ENCODE measurements at places on chromosomes 7 and 10.
A peak's percentile ranks its signal among the peaks of the same experiment; 100 is the strongest.

- DNase-seq, result no peak
Measured at GRCh38 chr10:48496831-48497779, 107.8 kb downstream of the ARHGAP22 start.

GRCh38 chr7:107185716-107186115, 16.9 kb downstream of the HBP1 start:
- no peak for DNase-seq

GRCh38 chr7:90599892-90600555, 3.9 kb downstream of the CDK14 start:
- no peak for DNase-seq

GRCh38 chr7:157559596-157560257, 222.9 kb downstream of the DNAJB6 start:
- no peak for DNase-seq

DNA sequence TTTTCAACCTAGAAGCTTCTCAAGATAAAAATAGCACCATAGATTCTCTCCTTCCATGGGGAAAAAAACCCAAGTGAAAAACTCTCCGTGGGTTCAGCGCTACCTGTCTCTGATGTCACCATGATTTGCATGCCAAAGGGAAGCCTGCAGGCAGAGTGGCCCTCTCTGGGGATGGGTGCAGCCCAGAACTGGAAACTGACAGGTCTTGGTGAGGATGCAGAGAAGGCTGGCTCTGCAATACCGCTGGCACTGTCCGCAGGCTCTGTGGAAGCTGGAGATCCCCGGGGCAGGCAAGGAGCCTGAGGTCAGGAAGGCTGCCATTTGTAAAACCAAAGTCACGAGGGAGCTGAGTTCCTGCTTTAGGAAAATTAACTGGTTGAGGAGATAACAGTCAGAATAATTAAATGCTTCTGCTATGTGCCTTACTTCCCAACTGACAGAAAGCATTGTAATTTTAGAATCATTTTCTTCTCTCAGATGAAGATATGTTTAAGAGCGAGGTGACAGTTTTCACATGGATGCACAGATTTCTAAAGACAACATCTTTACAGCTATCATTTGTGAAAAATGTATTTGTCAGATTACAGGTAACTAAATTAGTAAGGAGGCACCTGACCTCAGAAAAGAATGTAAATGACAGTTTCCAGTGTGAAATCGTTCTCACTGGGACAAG, 731.5 kb upstream of the FZD8 start:
- no peak for DNase-seq

DNA sequence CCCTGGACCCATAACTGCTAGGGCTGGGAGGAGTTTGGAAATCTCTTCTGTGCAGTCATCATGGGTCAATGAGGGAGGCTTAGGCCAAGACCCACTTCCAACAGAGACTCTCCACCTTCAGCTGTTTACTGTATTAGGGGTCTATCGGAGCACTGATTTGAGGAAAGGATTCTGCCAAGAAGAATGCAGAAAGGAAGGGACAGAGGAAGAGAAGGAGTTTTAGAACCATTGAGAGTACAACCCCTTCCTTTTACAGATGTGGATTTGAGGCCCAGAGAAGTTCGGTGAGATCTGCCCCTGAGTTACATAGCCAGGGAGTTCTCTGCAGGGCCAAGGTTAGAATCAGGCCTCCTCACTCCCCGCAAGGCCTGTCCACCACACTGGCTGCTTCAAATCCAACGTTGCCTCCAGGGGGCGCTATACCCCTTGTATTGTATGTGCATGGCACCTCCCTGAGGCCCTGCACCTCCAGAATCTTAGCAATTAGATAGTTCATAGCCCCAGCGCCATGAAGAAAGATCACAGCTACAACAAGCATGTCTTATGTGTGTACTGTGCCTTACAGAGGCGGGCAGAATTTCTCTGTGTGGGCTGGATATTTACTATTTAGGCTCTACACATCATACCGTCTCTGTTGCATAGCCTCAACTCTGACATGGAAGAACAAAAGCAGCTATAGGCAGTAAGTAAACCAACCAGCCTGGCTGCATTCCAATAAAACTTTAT, 246.8 kb downstream of the SKIDA1 start:
- peak; percentile 46 for DNase-seq

GRCh38 chr7:23346316-23346715, 47.2 kb downstream of the MALSU1 start:
- DNase-seq, result no peak

DNA sequence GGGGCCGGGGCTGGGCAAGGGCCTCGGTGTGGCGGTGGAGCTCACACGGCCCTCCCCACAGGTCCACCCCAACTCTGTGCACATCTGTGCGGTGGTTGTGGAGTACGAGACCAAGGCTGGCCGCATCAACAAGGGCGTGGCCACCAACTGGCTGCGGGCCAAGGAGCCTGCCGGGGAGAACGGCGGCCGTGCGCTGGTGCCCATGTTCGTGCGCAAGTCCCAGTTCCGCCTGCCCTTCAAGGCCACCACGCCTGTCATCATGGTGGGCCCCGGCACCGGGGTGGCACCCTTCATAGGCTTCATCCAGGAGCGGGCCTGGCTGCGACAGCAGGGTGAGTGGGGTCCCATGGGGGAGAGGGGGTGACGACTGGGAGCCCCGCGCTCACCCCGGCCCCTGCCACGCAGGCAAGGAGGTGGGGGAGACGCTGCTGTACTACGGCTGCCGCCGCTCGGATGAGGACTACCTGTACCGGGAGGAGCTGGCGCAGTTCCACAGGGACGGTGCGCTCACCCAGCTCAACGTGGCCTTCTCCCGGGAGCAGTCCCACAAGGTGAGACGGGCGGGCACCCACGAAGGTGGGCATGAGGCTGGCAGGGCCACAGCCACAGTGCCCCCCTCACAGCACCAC, 8.8 kb downstream of the TMEM120A start:
- peak; percentile 23 for DNase-seq

DNA sequence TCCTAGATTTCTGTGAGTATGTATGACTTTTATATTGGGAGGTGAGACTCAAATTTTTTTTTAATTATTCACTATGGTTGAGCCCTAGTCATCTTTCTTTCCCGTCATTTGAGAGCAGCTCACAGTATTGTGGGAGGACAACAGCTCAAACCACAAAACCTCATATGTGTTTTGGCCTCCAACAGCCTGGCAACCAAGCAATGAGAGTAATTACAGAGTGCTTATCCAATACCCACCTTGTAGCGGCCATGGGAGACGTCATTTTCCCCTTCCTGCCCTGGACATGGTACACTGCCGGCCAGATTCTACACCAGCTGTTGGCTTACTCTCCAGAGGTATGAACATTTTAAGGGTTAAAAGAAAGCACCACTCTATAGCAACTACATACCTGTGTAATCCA, 49.1 kb downstream of the DOCK4 start:
- no peak for DNase-seq

DNA sequence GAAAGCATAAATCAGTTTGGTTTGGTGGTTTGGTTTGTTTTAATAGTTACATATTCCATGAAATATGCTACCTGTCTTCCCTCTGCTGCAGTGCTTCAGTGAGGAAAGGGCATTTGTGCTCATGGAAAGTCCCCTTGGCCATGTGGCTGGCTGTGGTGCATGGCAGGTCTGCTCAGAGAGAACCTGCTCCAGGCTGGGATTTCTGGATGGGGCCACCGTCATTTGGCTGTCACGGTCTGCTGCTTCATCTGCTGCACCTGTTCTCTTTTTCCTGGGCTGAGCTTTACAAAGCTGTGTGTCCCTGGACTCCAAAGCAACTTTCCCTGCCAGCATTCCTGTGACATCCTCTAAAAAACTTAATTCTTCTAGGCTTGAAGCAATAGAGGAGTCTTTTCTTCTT, 8.9 kb downstream of the CDK14 start:
- DNase-seq, result no peak

- DNase-seq, result no peak
Measured at GRCh38 chr10:13681528-13681927, 94.8 kb downstream of the PRPF18 start.

DNA sequence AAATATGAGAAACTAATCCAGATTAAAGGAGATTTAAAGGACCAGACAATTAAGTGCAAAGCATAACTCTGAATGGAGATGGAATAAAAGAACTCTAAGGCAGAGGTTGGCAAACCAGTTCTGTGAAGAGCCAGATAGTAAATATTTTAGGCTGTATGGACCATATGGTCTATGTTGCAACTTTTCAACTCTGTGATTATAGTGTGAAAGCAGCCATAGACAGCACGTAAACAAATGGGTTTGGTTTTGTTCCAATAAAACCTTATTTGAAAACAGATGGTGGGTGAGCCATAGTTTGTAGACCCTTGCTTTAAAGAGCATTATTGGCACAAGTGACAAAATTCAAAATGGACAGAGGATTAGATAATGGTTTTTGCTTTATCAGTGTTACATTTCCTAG, 884.1 kb downstream of the CCSER2 start:
- DNase-seq, result peak; percentile 45

GRCh38 chr10:102220612-102221011, 5.5 kb upstream of the ELOVL3 start:
- no peak for DNase-seq

- DNase-seq, result no peak
Measured at GRCh38 chr7:17315974-17316373, 17.5 kb downstream of the AHR start.

GRCh38 chr10:50604809-50605208, 18.9 kb downstream of the SGMS1 start:
- no peak for DNase-seq

GRCh38 chr7:17663061-17663675, 277.1 kb downstream of the SNX13 start:
- DNase-seq, result no peak

GRCh38 chr10:125072794-125073193, 87.6 kb downstream of the CTBP2 start:
- DNase-seq, result no peak

DNA sequence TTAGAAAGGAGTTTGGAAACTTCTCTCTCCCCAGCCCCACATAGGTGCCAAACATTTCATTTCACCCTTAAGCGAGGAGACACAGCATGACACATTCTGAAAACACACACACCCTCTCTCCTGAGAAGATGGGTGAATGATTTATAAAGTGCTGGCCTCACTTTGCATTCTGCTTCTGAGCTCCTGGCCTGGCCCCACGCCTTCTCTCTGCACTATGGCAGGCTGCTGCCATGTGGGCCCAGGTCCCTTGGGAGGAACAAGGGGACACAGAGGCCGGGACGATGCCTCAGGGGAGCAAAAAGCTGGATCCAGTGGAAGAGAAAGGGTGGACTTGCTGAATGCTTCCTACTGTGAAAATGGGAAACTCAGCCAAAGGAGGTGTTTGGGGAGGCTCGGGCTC, 56.0 kb downstream of the CPXM2 start:
- no peak for DNase-seq

DNA sequence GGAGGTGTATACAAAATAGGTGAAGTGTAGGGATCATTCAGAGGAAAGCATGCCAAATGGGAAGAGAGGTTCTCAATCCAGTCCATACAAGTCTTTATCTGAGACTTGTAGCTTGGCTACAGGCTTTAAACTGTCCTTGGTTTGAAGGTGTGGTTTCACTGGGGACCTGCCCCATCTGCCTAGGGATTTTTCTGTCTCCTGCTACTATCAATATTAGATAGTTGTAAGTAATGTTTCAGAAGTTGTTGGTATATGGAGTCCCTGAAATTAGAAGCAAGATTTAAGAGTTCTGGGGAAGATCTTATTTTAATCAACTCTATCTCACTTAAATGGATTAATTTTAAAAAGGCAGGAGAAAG, 100.9 kb downstream of the ANKRD7 start:
- DNase-seq, result no peak

DNA sequence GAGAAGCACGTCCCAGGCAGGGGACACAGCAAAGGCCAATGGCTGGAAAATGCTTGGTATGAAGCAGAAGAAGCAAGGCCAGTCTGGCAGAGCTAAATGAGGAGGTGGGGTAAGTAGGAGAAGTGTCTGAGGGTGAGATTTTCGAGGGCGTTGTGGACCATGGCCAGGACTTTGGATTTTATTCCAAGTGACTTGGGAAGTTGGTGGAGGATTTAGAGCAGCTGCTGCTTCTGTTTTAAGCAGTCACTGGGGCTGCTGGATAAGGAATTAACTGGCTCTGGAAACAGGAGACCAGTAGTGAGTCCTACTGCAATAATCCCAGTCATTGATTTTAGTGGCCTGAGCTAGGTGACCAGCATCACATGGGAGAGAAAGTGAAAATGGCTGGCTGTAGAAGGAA, 67.6 kb upstream of the GSDME start:
- DNase-seq, result no peak

DNA sequence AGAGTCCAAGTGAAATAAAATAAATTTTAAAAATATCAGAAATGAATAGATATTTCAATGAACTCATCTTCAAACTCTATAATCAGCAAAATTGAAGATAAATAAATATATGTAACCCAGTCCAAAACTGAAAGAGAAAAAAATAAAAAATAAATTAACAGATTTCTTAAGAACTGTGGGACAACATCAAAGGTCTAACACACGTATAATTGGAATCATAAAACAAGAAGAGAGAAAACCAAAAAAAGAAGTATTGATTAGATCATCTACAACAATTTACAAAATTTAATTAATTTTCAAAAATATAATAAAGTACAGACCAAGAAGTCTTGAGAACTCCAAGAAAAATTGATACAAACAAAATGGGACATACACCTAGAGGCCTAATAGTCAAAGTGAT, 625.8 kb upstream of the SORCS1 start:
- no peak for DNase-seq

DNA sequence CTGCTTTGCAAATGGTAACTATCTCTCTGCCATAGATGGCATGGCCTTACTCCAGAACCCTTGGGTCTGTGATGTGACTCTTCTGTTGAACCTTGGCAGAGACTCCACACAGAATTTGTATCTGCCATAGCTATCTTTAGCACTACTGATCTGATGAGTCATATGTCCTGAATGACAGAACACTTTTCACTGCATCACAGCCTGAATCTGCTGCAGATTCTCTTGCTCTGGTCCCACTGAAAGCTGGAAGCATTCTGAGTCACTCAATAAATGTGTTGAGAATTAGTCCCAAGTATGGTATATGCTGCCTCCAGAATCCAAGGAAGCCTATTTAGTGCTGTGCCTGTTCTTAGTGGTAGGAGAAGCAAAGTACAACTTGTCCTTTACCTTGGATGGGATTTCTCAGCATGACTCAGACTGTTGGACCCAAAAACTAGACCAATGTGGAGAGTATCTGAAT, 39.5 kb upstream of the ANKRD1 start:
- no peak for DNase-seq

DNA sequence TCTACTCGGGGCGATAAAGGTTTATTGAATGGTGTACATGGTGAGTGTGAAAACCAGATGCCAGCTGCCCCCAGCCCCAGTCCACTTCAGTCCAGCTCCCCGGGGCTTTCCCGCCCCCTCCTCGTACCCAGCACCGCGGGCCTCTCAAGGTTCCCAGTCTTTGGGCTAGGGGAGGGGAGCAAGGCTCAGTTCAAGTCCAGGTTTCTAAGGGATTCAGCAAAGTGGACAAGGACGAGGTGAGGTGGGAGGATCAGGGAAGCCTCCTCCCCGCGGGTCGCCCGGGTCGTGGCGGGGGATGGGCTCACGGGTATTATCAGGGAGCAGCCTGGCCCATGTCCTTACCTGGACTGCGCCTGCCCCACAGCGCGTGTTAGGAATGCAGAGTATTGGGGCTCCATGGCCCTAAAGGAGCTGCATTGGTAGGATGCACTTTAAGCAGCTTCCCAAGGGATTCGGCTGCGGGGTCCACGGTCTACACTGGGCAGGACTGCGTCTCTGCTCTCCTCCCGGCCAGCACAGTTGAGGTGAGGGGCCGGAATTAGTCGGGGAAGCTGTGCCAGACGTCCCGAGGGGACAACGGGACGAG, 541 bp upstream of the PFKFB3 start:
- no peak for DNase-seq

Measured in NCI-H510A (cell line).